ENCODE measurements at places on chromosomes 2 and 18.
A peak's percentile ranks its signal among the peaks of the same experiment; 100 is the strongest.

DNA sequence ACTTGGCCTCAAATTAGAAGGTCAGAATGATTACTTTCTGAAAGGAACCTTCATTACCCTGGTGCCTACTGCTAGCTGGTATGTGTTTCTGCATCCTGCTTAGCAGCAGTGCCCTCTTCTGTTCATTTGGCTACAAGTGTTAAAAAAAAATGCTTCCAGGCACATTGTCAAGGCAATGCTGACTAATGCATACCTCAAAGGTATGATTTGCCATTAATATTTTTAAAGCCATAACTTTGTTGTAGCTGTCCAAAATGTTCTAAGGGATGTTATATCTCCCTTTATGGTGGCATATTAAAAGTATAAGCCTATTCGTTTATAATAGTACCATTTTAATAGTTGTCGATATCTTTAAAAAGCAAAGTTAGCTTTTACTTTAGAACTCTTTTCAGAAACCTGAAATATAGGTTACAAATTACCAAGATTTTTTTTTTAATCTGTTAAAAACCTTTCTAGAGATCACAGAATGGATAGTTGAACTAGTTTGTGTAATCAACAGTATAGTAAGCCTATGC is 52.0 kb upstream of the FAM171B start:
- peak overlapping the region; percentile 6 for H3K27ac ChIP-seq
- H3K27me3 ChIP-seq: no peaks in the 10 kb centered on the region
- no peak overlapping the region for H3K4me3 ChIP-seq
- H3K36me3 ChIP-seq: peaks cover 27% of the 10 kb centered on the region
- peaks cover 6% of the 10 kb centered on the region for H3K4me1 ChIP-seq

- no peaks in the 10 kb centered on the region for H3K36me3 ChIP-seq
- no peak overlapping the region for H3K4me3 ChIP-seq
- DNase-seq: peak; percentile 83
- no peaks in the 10 kb centered on the region for H3K27me3 ChIP-seq
- peaks cover 32% of the 10 kb centered on the region for H3K4me1 ChIP-seq
Observed at GRCh38 chr2:237213315-237214022, 127.8 kb downstream of the COPS8 start.

DNA sequence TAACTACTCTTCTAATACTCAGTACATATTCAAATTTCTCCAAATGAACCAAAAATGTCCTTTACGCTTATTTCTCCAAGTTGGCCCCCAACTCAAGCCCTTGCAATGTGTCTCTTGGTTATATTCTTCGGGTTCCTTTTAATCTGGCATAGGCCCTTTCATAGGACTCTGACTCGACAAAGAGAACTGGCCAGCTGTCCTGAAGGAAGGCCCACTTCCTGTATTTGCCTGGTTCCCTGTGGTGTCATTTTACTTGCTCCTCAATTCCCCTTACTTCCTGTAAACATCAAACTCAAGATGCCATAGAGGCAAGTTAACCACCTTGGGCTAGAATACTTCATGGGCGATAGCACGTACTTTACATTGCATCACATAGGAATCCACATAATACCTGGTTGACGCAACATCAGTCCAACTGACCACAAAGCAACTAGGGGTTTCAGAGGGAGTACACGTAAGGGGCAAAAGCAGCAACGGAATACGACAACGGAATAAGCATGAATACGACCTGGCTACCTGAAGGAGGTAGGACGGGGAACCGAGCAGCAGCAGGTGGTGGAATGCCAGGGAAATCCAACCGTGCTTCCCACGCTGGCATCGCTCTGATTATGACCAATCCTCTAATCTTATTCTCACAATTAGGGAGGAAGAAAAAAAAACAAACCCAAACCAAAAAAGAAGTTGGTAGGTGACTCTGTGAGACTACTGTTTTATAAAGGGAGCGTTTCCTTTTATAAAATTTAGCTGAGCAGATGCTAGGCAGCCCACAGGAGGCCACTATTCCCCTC is 823 bp upstream of the GORASP2 start:
- H3K27me3 ChIP-seq: no peaks in the 10 kb centered on the region
- DNase-seq: no peak
- peaks cover 3% of the 10 kb centered on the region for H3K36me3 ChIP-seq
- peak overlapping the region; percentile 86 for H3K27ac ChIP-seq

- peak; percentile 82 for DNase-seq
- no peak overlapping the region for H3K4me3 ChIP-seq
- H3K36me3 ChIP-seq: no peaks in the 10 kb centered on the region
- no peak overlapping the region for H3K27ac ChIP-seq
- H3K27me3 ChIP-seq: no peaks in the 10 kb centered on the region
Observed at GRCh38 chr2:128435576-128436478, 117.2 kb upstream of the HS6ST1 start.

- H3K4me3 ChIP-seq: no peak overlapping the region
- H3K27ac ChIP-seq: no peak overlapping the region
- DNase-seq: no peak
- H3K27me3 ChIP-seq: no peaks in the 10 kb centered on the region
- peaks cover 15% of the 10 kb centered on the region for H3K4me1 ChIP-seq
Observed at GRCh38 chr2:143586119-143586518, 456.9 kb downstream of the ARHGAP15 start.
